ENCODE measurements at places on chromosomes 7 and 10. TPM values are rescaled to one million over a fixed set of nuclear protein-coding genes. Genes with fewer than 3 reads are reported as not detected.

The STRIP2 gene
- total RNA-seq = 0.09 TPM

The PLEKHS1 gene
- 19.3 TPM for total RNA-seq

The ZNF679 gene
- total RNA-seq = not detected

The ITIH5 gene
- 46.6 TPM for total RNA-seq

The EVX1 gene
- total RNA-seq = not detected

The PLCE1 gene
- 36.1 TPM for total RNA-seq

The BTBD16 gene
- total RNA-seq = 0.26 TPM

The GRID2IP gene
- 0.41 TPM for total RNA-seq

The PVRIG gene
- 1.4 TPM for total RNA-seq

The DEPP1 gene
- 19.0 TPM for total RNA-seq

The CRTAC1 gene
- total RNA-seq = 8.8 TPM

The OPN4 gene
- total RNA-seq = not detected

The OR6V1 gene
- total RNA-seq = not detected

The EBF3 gene
- 0.23 TPM for total RNA-seq

The SFTPA1 gene
- total RNA-seq = 0.60 TPM

The NRG3 gene
- 0.73 TPM for total RNA-seq

The SLC26A5 gene
- 0.19 TPM for total RNA-seq

The UBTD1 gene
- total RNA-seq = 0.49 TPM

The TMEM254 gene
- 17.2 TPM for total RNA-seq

The ANLN gene
- 6.4 TPM for total RNA-seq

The TEX36 gene
- total RNA-seq = not detected

The UNC5B gene
- 11.0 TPM for total RNA-seq

The LRRN3 gene
- 0.73 TPM for total RNA-seq

The FOXI2 gene
- not detected for total RNA-seq

The GRID1 gene
- 0.87 TPM for total RNA-seq

The FBH1 gene
- total RNA-seq = 100 TPM

The DGKB gene
- 0.78 TPM for total RNA-seq

The PSMG3 gene
- 22.6 TPM for total RNA-seq

The GPR15LG gene
- total RNA-seq = 725 TPM

The PTF1A gene
- total RNA-seq = not detected

The CARD11 gene
- total RNA-seq = 3.2 TPM
